ENCODE measurements at places on chromosomes 6 and 20.

GRCh38 chr20:49768204-49769047 lies 44.2 kb upstream of the SLC9A8 start:
- no peak for DNase-seq

DNA sequence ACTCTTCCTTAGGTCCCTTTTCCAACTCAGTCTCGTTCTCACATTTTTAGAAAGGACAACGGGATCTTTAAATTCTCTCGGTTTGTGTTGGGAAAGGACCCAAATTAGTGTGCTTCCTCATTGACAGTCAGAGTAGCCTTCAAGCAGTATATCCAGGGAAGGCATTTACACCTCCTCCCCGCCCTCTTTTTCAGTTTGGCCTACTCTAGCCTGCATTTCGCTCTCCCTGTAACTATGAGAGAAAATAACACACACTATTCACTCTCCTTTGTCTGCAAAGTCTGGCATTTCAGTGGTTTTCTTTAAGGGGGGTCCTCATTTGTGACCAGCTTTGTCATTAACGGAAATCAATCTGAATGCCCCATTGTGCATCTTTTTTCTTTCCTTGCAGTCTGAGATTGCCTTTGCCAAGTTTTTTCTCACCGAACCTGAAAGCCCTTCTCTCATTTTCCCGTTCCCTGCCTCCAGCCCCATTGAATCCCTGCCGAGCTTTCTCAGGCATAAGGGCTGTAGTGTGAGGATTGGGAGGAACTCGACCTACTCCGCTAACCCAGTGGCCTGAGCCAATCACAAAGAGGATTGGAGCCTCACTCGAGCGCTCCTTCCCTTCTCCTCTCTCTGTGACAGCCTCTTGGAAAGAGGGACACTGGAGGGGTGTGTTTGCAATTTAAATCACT lies 393 bp upstream of the FABP7 start:
- DNase-seq = no peak

DNA sequence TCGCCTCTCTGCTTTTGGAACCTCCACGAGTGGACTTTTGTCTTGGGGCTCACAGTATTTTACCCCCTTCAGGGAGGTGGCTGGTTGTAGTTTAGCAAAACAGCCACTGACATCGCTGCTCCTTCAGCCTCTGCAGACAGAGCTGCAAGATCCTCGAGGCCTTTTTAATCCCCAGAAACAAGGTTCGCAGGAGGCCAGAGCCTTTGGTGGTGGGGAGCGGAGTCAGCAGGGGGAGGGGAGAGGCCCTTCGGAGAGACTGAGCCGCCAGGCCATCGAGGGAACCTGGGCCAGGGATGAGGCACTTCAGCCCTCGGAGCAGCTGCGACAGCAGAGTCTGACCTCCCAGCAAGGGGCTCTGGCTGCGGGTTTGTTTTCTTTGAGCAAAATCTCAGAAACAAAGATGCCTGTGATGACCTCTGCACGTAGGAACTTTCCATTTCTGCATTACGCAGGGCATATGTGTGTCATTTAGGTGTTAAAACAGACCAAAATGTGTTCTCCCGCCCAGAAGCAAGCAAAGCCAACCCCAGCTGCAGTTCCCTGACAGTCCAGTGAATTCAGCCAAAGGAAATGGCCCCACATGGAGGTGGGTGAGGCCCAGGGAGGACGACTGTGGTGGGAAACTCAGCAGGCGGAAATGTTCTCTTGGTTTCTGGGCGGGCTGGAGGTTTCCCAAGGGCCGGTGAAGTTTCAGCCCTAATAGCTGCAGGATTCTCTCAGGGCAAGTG lies 171.2 kb upstream of the SULF2 start:
- no peak for DNase-seq

DNA sequence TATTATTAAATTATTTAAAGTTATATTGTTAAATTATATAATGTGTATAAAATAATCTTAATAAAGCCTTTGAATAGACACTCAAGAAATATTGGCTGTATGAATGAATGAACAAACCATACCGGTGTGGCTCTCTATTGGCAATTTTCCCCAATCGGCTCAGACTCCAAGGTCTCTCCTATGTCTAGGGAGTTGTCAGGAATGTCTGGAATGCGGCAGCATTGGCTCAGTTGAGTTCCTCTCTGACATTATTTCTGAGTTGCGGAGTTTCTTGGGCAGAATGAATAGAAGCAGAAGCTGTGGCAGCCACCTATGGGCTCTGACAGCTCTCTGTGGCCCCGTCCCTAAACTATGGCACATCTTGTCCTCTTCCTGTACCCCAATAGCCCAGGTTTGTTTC lies 111.0 kb downstream of the SOBP start:
- no peak for DNase-seq

GRCh38 chr6:24798740-24799540 lies at the start of gene ARMH2:
TSS of gene ARMH2 (minus strand) at chr6:24798917. CDS start at chr6:24798857, 60 bp downstream.
- DNase-seq = no peak

- DNase-seq = no peak
Measured at GRCh38 chr6:34079899-34080298, 66.0 kb downstream of the GRM4 start.

- DNase-seq = no peak
Measured at GRCh38 chr6:113860181-113860955, 3.2 kb downstream of the MARCKS start.

DNA sequence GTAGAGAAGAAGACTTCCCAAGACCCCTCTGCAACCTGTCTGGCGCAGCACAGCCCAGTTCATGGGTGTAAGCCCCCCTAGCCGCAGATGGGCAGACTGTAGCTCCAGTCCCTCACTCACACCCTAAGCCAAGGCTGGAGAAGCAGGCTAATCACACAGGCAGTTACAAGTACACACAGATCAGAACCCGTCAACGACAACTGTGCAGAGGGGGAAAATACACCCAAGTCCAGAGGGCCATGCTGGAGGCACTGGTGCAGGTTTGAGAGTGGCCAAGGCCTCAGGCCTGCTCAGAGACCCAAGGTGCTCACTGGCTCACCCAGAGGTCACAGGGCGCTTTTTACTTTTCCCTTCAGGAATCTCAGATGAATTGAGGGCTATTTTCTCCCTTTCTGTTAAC lies 106.1 kb downstream of the NOL4L start:
- no peak for DNase-seq

DNA sequence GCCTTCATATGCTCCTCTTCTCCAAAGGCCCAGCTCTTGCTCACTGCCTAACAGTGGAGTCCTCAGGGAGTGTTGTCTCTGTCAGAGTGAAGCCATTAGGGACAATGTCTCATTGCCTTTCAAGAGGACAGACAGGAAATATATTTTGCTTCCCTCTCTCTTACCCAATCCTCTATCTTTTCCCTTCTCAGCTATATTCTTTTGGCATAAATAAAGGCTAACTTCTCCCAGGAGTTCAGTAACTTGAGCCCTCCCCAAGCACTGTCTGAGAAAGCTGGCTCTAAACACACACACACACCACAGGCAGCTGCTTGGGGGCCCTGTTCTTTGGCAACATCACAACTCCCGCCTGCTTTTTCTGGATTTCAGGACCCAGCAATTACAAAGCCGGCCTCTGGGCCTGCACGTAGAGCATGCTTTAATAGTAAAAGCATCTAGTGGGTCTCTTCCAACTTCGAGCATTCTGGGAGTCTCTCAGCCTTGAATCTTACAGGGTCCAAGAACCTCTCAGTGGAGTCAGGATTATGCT lies 34.7 kb upstream of the LAMA4 start:
- no peak for DNase-seq
